Esophagus squamous epithelium (tissue), 5 donors: ENCODE measurements at places on chromosomes 2 and 18.

- DNase-seq, result no peak
These were observed 22.0 kb downstream of the RASGRP3 start for GRCh38 chr2:33498291-33498956.

- no peak for DNase-seq
These were observed 70.9 kb downstream of the PTRHD1 start for GRCh38 chr2:24722141-24722790.

DNA sequence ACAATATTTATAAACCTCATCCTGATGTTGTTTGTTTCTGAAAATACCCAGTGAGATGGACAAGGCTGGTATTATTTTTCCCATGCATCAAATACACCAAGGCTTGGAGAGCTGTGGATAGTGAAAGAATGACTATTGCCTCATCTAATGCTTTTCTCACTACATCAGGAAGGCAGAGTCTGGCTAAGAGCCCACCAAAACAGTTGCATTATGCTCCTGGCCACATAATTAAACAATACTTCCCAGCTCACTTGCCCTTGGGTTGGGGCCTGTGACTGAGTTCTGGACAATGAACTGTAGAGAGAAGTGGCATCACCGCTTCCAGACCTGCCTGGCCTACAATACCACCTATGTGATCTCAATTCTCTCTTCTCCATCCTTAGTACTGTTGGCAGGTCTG is 46.4 kb upstream of the REEP1 start:
- no peak for DNase-seq

DNA sequence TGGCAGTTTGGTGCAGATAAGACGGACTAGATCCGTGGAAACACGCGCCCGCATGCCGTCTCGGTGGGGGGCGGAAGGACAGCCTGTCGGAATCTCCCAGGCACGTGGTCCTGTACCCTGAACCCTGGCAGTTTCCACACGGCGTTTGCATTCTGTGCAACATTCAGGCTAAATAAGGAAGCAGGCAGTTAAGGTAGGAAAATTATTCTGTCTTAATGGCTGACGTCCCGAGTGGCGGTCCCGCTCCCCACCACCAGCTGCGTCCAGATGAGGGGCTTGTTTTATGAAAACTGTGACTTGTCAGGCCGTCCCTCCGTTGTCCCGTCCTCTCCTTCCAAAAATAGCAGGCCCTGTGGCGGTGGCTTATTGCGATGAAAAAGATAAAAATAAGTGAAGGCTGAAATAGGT is 120.2 kb downstream of the NFATC1 start:
- DNase-seq, result no peak

DNA sequence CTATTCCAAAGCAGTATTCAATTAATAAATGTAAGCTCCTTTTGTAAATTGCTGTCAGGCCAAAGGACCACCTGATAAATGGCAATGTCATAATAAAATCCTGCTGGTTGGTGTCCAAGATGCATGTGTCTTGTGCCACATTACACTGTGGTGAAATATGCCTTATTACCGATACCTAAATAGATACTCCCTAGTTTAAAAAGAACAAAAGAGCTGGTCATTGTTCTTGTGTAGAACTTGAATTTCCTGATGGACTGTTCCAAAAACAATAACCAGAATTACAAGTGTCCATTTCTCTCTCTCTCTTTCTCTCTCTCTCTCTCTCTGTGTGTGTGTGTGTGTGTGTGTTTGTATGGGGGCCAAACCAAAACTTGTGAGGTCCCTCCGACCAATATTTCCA is 13.8 kb upstream of the LPIN1 start:
- DNase-seq, result no peak

- no peak for DNase-seq
These were observed 125.5 kb downstream of the ANKRD44 start for GRCh38 chr2:197184959-197185586.

DNA sequence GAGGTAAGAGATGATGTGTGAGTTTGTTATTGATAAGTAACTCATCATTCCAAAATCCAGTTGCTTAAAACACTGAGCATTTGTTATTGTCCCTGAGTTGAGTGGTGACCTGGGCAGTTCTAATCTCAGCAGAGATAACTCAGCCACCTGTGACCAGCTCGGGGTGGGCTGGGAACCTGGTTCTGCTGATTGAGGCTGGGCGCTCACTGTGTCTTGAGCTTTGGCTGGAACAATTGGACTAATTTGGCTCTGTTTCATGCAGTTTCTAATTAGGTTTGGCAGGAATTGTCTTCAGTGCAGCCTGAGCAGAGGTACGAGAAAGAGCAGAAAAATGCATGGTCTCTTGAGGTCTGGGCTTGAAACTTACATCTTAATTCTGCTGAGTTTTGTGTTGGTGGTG is 144.7 kb downstream of the RNF144A start:
- DNase-seq, result no peak
